ENCODE measurements at places on chromosomes 5 and 9. TPM values are rescaled to one million over a fixed set of nuclear protein-coding genes. Genes with fewer than 3 reads are reported as not detected.

Gene FBXO4
- total RNA-seq = 7.1 TPM

DNA sequence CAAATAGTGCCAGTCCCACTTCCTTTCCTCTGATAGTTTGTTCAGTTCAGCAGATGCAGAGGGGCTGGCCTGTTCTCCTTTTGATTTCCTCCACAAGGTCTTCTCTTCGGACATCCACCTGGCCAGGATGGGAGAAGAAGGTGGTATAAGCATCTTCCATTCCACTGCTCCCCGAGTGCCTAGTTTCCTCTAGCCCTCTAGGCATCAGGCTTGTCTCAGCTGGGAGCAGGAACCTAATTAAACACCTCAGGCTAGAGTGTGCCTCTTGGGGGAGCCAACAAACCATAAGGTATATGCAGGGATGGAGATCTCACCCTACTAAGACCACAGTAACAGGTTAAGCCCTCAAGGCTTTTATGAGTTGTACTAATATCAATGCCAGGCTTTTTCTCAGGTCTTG is 835 bp upstream of the DND1 start:
- DNase-seq = no peak

DNA sequence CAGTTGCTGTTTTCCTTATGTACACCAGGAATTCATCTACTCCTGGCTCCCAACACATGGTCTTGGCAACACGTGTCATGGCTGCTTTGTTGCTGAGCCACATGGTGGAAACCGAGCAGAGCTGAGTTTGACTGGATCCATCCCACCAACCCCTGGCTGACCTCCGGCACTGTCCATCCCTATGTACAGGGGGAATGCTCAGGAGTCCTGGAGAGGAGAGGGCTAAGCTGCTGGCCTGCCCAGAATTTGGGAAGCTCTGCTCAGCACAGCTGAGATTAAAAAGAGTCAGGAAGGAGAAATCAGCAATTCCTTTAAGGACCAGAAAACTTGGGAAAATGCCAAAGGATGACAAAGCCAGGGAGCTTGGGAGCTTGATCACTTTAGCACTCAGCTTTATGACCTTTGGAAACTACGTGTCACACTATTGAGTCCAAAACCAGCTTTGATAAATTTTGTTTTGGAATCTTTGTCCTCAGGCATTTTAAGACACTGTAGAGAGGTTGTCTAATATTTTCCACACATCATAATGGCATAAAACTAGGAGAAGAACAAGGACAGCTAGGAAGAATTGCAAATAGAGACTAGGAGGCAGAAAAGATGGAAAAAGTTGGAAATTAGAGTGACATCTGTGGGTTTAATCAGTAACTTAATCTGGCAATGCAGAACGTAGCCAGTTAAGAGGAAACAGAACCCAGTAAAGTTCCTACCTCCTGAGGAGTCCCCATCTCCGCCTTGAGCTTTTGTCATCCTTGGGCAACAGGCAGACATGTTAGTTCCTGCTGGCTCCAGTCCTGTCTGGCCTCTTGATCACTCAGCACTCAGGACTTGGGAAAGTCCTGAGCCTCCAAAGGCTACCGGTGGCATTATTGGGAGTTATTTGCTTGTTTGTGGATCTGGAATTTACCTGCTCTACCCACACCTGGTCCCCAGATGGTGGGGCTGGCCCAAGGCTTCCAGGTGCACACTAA is 62.5 kb upstream of the PLPP1 start:
- no peak for DNase-seq

DNA sequence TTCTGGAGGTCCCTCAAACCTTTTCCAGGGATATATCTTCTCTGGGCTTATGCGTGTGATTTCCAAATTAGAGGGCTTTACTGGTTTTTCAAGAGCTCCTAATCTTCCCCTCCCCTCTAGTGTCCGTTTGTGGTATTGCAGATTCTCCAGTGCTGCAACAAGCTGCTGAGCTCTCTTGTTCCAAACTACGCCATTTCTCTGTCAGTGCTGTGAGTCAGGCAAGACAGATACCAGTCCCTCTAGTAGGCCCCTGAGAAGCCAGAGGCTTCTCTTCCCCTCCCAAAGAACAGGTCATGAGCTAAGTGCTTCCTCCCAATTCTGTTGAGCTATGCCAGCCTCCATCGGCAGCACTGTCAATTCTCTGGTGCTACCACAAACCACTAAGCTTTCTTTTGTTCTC is 149.5 kb downstream of the FANCC start:
- no peak for DNase-seq

DNA sequence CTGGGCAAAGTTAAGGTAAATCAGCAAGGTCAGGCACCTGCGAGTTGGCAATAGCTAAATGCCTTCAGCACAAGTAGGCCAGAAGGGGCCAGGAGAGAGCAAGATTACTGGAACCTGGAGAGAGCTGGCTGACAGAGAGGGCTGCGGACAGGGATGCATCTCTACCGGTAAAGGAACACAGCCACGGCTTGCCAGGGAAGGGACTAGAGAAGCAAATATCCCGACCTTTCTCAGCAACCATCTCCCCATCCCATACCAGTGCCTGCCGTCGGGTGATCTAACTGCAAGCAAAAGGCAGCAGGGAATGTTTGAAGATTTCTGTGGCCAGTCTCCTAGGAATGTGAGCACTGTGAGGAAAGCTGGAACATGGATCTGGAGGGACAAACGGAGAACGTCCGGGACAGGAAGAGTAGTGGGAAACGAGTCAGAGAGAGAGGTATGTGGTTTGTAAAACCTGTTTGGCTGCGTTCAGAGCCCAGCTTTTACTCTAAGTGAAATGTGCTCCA is 15.9 kb upstream of the ABLIM3 start:
- no peak for DNase-seq

Gene PCA3
- not detected for total RNA-seq

Gene RNF180
- 14.0 TPM for total RNA-seq

- DNase-seq = no peak
These were observed 24.4 kb upstream of the CTSL start for GRCh38 chr9:87701491-87701890.

- no peak for DNase-seq
These were observed 28.0 kb upstream of the LRRC14B start for GRCh38 chr5:163338-163620.

DNA sequence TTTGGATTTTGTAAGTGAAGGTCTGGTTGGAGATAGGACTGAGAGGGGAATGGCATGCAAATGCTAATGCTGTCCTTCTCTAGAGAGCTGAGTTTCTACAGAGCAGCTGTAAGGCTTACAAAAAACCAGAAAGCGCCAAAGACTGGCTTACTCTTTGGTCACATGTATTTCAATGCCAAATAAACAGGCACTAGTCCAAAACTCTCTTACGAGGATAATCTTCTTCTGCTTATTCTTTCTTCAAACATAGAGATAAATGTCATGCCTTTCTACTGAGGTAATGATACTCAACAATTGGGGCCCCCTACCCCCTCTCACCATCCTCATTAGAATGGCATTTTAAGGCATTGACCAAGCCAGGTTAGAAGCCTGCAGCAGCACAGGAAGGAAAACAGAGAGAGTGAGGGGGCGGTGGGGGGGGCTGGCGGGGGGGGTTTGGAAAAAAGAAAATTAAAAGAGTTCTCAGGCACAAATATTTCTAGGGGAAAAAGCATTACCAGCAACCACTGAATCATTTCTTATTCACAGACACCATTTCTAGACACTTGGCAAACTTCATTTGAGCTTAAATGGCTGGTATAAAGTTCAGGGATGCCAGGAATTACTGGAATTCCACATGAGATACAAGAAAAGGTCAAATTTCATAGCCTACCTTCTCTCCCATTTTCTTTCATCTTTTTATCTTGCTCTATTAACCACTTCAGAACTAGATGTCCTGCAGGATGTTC is 34.0 kb downstream of the PUM3 start:
- DNase-seq = no peak

DNA sequence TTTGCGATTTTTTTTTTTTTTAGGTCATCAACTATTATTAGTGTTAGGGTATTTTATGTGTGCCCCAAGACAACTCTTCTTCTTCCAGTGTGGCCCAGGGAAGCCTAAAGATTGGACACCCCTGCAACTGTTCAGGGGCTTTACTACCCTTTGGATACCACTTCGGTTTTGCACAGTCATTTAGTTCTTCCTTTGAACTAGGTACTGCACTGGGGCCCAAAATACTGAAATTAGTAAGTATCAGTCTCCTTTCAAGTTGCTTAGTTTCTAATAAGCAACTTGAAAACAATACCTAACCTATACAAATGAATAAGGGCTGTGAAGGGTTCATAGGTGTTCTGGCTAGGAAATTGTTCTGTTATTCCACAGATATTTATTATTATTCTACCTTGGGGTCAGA is 45.3 kb downstream of the CWC27 start:
- no peak for DNase-seq

Gene HK3
- total RNA-seq = 7.4 TPM

Gene NAA35
- total RNA-seq = 20.1 TPM

DNA sequence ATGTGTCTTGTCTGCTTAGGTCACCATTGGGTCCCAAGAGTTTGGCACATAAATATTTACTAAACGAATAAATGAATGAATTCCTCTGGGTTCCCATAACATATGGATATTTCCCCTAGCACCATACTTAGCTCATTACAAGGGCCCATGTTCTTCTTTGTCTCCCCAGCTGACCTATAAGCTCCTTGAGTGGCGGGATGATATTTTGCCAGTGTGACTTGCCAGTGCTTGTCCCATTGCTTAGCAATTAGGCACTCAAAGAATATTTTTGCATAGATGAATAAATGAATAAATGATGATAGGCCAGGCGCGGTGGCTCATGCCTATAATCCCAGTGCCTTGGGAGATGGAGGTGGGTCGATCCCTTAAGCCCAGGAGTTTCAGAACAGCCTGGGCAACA is 16.9 kb upstream of the CTNNA1 start:
- DNase-seq = no peak

- no peak for DNase-seq
These were observed 42.5 kb upstream of the SMARCA2 start for GRCh38 chr9:1972672-1973071.

Gene AJM1
- 1.2 TPM for total RNA-seq

DNA sequence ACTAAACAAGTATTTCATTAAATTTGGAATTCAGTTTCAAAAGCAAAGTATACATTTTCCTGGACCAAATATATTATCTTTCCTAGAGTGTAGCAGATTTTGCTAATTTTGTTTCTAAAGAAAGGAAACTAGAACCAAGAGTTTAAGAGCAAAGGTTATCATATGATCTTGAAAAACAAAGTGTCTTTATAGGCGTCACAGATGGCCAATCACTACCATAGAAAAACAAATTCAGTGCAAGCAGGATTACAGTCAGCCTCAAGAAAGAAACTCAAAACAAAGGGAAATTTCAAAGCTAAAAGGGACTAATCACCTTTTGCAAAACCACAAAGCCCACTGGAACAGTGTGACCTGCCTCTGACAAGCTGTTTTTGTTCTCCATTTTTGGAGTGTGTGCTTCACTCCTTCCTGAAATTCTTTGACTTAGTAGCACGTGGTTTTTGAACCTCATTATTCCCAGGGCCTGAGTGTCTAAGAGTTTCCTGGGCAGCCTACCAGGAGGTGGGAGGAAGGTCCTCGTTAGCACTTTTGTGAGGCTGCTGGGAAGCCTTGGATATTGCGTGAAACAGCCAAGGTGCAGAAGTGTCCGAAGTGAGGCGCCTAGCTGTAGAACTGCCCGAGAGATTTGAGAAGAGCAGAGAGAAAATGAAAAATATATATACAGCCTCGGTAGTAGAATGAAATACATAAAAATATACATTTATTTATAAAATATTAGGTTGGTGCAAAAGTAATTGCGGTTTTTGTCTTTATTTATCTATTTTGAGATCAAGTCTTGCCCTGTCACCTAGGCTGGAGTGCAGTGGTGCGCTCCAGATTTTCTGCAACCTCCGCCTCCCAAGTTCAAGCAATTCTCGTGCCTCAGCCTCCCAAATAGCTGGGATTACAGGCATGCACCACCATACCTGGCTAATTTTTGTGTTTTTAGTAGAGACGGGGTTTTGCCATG is 246.1 kb downstream of the MARCHF11 start:
- no peak for DNase-seq

GRCh38 chr9:136426787-136427186 is 12.9 kb downstream of the INPP5E start:
- no peak for DNase-seq

GRCh38 chr5:137366526-137366925 is 132.6 kb downstream of the SPOCK1 start:
- DNase-seq = no peak

GRCh38 chr5:173834071-173834771 is 53.9 kb upstream of the CPEB4 start:
- DNase-seq = no peak

Gene PRR16
- 19.6 TPM for total RNA-seq

DNA sequence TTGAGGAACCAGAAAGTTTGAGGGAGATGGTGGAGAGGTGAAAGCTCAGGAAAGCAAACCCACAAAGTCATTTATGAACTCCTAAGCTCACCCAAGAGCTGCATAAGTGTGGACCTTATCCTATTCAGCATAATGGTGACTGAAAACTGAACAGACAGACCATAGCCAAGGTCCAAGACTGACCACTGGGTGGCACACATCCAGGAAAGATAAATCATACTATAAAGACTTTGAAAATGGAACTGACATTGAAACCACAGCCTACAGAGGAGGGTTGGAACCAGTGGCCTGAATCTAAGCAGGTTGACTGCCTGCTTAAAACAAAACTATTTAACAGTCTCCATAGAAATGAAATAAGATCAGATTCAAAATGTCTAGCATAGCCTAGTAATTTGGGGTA is 121.0 kb upstream of the RGS7BP start:
- no peak for DNase-seq

- no peak for DNase-seq
These were observed 5.3 kb downstream of the SLC36A3 start for GRCh38 chr5:151298063-151298855.

GRCh38 chr5:168251259-168251658 is 40.2 kb upstream of the WWC1 start:
- DNase-seq = no peak

Gene IL3
- not detected for total RNA-seq

Gene RPS14
- total RNA-seq = 3,194 TPM

Gene IRX2
- total RNA-seq = 3.7 TPM

- DNase-seq = no peak
These were observed 2208.1 kb upstream of the WWC1 start for GRCh38 chr5:166083183-166083959.

DNA sequence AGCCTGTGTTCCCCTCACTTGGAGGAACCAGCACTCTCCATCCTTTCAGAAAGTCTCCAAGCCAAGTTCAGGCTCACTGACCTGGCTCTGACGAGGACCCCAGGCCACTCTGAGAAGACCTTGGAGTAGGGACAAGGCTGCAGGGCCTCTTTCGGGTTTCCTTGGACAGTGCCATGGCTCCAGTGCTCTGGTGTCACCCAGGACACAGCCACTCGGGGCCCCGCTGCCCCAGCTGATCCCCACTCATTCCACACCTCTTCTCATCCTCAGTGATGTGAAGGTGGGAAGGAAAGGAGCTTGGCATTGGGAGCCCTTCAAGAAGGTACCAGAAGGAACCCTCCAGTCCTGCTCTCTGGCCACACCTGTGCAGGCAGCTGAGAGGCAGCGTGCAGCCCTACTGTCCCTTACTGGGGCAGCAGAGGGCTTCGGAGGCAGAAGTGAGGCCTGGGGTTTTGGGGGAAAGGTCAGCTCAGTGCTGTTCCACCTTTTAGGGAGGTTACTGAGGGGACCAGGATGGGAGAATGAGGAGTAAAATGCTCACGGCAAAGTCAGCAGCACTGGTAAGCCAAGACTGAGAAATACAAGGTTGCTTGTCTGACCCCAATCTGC is 4.7 kb upstream of the NUP214 start:
- no peak for DNase-seq

GRCh38 chr5:96745844-96746531 is 61.8 kb downstream of the ERAP1 start:
- no peak for DNase-seq

- no peak for DNase-seq
These were observed 169.8 kb downstream of the FOCAD start for GRCh38 chr9:20853866-20854265.

- no peak for DNase-seq
These were observed 113.2 kb downstream of the DCP2 start for GRCh38 chr5:113089653-113090335.
